ENCODE measurements at places on chromosomes 4 and X. TPM values are rescaled to one million over a fixed set of nuclear protein-coding genes. Genes with fewer than 3 reads are reported as not detected.

CXCL6 gene
- total RNA-seq: under 0.01 TPM

SPCS3 gene
- total RNA-seq: 73.5 TPM

HSPA4L gene
- total RNA-seq: 7.9 TPM

TMPRSS11A gene
- not detected for total RNA-seq

GLOD5 gene
- total RNA-seq: not detected

CA5B gene
- total RNA-seq: 5.2 TPM

SSX4 gene
- not detected for total RNA-seq

EDA2R gene
- total RNA-seq: 0.49 TPM

SORCS2 gene
- 8.9 TPM for total RNA-seq

DCHS2 gene
- 10.1 TPM for total RNA-seq

RAB41 gene
- total RNA-seq: not detected

NALF2 gene
- total RNA-seq: 2.2 TPM

SATL1 gene
- total RNA-seq: 0.98 TPM

CSAG1 gene
- not detected for total RNA-seq

FGA gene
- not detected for total RNA-seq

UGT2B17 gene
- total RNA-seq: not detected

DIAPH2 gene
- 9.3 TPM for total RNA-seq

KLB gene
- total RNA-seq: 0.25 TPM

ARSJ gene
- 0.49 TPM for total RNA-seq

KCNIP4 gene
- total RNA-seq: 7.1 TPM

FANCB gene
- 7.4 TPM for total RNA-seq

GPR143 gene
- 0.98 TPM for total RNA-seq

NPY5R gene
- total RNA-seq: 32.0 TPM

TMEM271 gene
- 11.6 TPM for total RNA-seq

SNCA gene
- 60.5 TPM for total RNA-seq

PAGE1 gene
- 0.49 TPM for total RNA-seq

GRIA2 gene
- 264 TPM for total RNA-seq

All from temporal lobe (tissue), 4 donors.